ENCODE measurements at places on chromosomes 2 and 18.

- DNase-seq, result no peak
Observed at GRCh38 chr18:50626317-50626716, 66.4 kb downstream of the MAPK4 start.

DNA sequence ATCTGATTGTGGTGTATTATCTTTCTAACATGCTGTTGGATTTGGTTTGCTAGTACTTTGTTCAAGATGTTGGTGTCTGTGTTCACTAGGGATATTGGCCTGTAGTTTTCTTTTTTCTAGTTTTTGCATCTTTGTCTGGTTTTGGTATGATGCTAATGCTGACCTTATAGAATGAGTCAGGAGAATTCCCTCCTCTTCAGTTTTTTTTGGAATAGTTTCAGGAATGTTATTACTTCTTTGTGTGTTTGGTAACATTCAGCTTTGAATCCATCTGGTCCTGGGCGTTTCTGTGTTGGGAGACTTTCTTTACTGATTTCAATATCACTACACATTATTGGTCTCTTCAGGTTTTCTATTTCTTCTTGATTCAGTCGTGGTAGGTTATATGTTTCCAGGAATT is 124.2 kb upstream of the EPB41L5 start:
- no peak for DNase-seq

DNA sequence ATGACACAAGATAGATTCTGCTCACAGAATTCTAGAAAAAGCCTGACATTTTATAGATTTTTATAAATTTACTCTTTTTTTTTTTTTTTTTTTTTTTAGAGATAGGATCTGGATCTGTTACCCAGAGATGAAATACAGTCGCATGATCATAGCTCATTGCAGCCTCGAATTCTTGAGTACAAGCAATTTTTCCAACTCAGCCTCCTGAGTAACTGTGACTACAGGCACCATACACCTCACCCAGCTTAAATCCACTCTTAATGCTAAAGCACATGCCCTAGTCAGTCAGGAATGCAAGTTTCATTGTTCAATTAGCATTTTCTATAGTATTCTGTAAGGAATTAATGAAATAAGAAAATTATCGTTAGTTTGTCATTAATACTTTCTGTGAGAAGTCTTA is 32.1 kb upstream of the WDR75 start:
- no peak for DNase-seq

GRCh38 chr2:78967294-78967693 is 58.2 kb upstream of the REG3G start:
- DNase-seq, result no peak

DNA sequence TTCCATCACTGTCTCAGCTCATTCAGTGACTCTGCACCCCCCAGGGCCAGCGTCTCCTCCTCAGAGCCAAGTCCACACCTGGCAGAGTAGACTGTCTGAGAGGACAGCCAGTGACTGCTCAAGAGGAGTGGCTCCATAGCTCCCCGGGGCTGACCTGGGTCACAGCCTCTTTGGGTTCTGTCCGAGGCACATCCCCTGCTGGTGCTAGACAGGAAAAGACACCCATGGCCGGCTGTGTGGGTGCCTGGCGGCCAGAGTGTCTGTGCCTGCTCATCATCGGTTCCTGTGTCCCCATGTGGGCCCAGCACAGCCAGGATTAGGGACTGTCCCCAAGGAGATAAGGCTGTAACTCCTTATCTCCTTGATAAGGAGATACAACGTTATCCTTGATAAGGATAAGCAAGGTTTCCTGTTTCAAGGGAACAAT is 3.5 kb upstream of the CROCC2 start:
- DNase-seq, result no peak

- no peak for DNase-seq
Observed at GRCh38 chr2:235244255-235245220, 249.3 kb upstream of the AGAP1 start.

- DNase-seq, result no peak
Observed at GRCh38 chr2:77025714-77026113, 496.5 kb downstream of the LRRTM4 start.

- no peak for DNase-seq
Observed at GRCh38 chr2:89837962-89838625, 1146.6 kb downstream of the RPIA start.

GRCh38 chr2:237199082-237199481 is 113.4 kb downstream of the COPS8 start:
- DNase-seq, result no peak

Data from activated naive CD4-positive, alpha-beta T cell (primary cell).